ENCODE measurements at places on chromosomes 3 and 15. TPM values are rescaled to one million over a fixed set of nuclear protein-coding genes. Genes with fewer than 3 reads are reported as not detected.

DNA sequence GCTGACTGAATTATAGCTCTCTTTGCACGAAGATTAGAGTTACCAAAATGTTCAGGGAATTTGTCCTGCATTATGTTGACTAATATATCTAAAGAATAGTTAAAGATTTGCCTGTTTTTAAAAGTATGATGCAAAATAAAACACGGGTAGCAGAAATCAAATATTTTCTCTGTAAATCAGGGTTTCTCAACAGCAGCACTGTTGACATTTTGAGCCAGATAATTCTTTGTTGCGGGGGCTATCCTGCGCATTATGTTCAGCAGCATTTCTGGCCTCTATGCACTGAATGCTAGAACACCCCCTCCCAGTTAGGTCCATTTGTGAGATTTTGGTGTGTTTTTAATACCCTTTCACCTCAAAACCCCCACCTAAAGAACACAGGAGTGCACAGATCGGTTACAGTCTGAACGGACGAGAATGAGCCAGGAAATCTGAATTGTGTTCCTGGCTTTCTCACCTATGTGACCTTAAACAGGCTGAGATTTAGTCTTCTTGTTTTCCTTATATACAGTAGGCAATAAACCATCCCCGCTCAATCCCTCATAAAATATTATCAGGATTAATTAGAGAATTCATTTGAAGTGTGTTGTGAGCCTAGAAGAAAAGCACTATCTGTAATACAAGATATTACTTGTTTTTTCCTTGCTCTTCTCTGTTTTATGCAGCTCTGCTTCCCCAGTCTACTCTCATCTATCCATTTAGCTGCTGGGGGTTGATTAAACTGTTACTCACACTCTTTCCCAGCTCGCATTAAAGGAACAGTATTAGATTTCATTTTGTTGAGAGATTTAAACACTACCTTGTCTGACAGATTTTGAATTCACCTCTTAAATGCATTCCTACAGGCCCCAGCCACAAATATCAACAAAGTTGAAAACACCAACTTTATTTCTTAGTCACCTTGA lies 247.5 kb upstream of the GOLIM4 start:
- no peak for DNase-seq

- DNase-seq: no peak
These were observed 26.4 kb upstream of the HERC1 start for GRCh38 chr15:63860155-63860554.

DNA sequence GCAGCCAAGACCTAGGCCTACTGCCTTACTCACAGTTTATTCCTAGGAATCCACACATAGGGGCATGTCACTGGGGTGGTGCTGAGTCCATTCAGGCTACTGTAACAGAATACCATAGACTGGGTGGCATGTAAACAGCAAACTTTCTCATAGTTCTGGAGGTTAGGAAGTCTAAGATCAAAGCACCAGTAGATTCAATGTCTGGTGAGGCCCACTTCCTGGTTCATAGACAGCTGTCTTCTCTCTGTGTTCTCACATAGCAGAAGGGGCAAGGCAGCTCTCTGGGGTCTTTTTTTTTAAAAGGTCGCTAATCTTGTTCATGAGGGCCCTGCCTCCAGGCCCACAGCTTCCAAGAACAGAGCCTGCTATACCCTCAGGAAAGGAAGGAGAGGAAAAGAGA lies 113.9 kb upstream of the MANF start:
- no peak for DNase-seq

CD276 gene
- total RNA-seq: 60.4 TPM

DNA sequence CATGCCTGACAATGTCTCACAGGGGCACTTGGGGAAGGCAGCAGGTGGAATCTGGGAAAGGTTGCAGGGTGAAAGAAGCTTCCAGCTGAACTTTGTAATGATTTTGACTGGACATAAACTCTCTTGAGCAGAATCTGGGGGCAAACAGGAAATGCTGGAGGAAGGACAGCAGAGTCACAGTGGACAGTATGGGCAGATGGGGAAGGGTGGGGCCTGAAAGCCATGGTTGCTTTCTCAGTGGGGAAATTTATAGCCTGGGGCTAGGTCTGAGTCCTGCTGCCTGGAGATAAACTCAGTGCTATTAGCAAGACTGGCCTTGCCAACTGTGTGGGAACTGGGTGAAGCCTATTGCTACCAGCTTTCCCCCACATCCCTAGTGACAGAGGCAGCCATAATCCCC lies 203.2 kb downstream of the OSBPL10 start:
- DNase-seq: no peak

ZNF660 gene
- total RNA-seq: 1.1 TPM

Data from right atrium auricular region (tissue), 2 donors.